ENCODE measurements at places on chromosomes 4 and X.

- DNase-seq: no peak
Measured at GRCh38 chrX:24219320-24219719, 69.8 kb downstream of the ZFX start.

GRCh38 chr4:85587952-85588351 lies 113.0 kb downstream of the ARHGAP24 start:
- no peak for DNase-seq

DNA sequence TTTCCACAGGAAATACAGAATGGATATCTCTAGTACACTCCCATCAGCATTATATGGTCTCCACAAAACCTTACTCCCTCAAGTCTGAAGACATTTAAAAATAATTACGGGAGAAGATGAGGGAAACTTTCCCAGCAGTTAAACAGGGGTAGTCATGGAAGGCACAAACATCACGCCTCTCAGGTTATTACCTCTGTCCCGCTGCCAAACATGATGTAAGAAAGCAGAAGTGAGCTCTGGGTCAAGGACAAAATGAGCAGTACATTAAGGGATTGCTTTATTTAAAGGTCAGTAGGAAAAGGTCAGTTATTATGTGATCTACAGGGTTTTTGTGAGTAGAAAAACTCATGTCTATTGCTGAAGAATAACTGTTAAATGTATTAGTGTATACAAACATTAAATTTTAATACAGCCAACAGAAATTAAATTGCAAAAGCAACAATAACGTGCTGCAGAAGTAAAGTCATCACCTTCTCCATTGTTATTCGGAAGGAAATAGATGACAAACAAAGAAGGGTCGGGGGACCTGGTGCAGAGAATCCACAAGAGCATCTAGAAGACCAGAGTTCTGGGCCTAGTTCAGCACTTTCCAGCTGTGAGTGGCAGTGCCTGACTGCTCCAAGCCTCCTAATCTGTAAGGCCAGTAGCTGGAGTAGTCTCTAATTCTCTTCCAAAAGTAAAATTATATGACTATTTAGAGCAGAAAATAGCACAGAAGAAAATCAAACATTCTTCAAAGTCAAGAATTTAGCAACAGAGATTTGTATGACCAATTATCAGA lies 171.2 kb downstream of the PPP3CA start:
- DNase-seq: no peak

DNA sequence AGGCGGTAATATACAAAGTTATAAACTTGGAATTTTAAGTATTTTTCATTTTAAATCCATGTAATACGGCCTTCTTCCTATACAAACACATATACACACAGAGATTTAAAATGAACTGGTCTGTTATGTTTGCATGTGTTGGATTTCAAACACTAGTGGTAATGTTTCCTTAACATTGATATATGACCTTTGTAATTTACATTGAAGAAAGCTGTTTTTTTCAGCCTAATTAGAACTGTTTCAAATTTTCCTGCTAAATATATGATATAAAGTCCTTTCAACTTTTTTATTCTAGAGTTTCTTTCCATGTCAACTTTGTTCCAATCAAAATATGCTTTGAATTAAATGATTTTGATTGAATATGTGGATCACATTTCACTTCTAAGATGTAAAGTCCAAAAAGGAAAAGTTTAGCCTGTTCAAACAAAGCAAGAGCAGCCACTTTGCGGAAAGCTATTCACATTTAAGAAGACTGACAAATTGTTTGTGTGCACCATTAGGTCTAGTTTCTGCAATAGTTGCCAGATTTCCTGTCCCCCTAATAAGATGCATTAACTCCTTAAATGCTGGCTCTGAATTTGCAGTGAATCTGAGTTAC lies 226.0 kb upstream of the MAB21L2 start:
- no peak for DNase-seq

DNA sequence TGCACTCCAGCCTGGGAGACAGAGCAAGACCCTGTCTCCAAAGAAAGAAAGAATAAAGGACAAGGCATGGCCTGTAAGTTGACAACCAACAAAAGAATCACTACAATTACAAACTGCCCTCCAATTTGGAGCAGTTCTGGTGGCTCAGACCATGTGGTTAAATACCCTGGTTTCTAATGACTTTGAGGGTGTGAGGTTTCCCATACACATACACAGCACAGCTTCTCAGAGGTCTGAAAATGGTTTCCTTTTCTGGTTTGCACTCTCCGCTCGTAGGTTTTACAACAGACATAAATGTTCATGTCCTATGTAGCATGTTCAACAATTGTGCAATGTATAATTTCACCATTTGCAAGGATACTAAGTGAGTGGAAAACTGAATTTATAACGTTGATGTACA lies 34.2 kb upstream of the MXRA5 start:
- no peak for DNase-seq

- DNase-seq: no peak
Measured at GRCh38 chr4:163663454-163664225, 169.2 kb downstream of the TMA16 start.

- DNase-seq: no peak
Measured at GRCh38 chr4:107996949-107997788, 7.5 kb downstream of the HADH start.

DNA sequence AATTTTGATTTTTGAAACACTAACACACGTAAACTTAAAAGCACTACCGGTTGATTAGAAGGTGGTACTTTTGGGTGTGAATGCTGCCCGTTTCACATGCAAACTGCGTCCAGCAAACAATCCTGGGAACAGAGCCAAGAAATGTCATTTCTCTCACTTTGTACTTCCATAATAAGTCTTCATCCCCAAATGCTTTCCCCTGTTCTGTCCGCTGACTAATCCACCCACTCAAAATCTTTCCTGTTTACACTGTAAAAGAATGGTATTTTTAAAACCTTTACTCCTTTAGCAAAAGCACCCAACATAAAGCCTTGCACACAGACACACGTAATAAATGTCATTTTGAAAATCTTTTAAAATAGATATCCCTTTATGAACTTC lies 39.1 kb upstream of the PDLIM5 start:
- DNase-seq: no peak

- no peak for DNase-seq
Measured at GRCh38 chrX:155143959-155144548, 72.2 kb upstream of the VBP1 start.

DNA sequence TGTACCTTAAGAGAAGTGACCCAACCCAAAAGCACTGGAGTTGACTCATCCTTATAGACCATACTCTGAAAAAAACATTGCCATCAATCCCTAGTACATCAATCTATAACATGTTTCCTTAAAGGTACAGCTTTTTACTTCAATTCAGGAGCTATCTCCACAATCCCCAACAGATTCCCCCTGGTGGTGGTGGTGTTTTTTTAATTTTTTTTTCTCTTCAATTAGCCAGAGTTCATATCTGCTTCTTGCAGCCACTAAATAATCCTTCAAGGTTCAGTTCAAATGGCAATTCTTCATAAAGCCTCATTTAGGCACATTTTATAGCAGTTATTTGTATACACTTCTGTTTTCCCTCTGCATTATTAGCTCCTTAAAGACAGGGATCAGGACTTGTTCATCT lies 60.7 kb upstream of the KDR start:
- DNase-seq: no peak

- no peak for DNase-seq
Measured at GRCh38 chr4:134201216-134202161, at the start of gene PABPC4L. Gene PABPC4L (minus strand): TSS chr4:134201789. CDS start chr4:134201019, 770 bp downstream.

- DNase-seq: no peak
Measured at GRCh38 chrX:34918856-34919255, 23.7 kb upstream of the FAM47B start.

DNA sequence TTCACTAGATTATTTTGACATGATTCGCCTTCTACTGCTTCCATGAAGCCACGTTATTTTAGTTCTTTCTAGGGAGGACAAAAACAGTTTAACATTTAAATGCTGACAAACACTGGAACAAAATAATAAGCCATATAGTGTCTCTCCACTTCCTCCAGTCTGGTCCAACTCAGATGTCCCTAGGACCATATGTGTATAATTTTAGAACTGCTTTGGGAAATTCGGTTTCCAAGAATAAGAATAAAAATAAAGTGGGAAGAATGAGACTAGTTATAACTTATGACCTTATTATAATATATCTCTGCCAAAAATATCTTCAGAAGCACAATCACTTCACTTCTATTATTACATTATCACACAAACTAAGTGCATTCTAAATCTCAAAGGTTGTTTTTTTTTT lies 164.4 kb upstream of the POF1B start:
- no peak for DNase-seq

DNA sequence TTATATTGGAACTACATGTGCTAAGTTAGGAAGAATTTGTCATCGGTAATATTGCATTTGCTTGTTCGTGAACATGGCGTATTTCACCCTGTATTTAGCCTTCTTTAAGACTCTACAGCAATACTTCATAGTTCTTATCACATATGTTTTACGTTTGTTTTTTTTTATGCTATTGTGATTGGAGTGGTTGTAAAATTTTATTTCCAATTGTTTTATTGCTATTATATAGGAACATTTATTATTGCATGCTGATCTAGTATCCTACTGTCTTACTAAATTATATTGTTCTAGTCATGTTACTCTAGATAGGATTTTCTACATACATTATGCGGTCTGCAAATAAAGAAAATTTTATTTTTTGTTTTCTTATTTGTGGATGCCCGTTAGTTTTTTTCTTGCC lies 107.4 kb downstream of the KDM6A start:
- DNase-seq: no peak

GRCh38 chrX:50736656-50737055 lies 77.3 kb downstream of the SHROOM4 start:
- DNase-seq: no peak

- no peak for DNase-seq
Measured at GRCh38 chr4:114037988-114038387, 58.5 kb upstream of the ARSJ start.

DNA sequence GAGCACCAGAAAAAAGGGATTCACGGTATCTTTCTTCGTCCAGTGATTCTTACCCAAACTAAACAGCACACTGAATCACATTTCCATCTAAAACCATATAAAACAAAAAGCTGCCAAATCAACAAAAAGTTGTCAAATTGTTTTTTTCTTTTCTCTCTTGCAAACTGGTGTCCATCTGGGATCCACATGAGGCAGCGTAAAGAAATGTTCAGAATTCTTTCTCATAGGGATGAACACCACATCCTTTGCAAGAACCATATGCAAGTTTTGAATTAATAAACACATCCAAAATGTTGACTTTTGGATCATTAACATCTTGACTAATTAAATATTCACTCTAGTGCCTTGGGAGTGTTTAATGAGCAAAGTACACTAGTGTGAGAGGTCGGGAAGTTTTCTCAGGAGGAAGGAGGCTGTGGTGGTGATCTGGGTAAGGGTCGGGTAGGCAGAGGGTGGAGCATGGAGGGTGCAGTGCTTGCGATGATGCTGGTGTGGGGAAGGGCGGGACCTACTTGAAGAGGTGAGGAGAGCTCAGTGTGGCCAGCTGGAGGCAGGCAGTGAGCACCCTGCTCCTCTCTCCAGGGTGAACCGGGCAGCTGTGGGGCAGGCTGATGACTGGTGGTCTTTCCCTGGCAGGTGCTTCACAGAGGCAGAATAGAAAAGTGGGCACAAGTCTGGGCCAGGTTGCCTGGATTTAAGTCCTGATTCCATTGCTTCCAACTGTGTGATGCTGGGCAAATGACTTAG lies 72.8 kb downstream of the NSUN7 start:
- no peak for DNase-seq

- no peak for DNase-seq
Measured at GRCh38 chr4:166146806-166147540, 273.9 kb downstream of the TLL1 start.

DNA sequence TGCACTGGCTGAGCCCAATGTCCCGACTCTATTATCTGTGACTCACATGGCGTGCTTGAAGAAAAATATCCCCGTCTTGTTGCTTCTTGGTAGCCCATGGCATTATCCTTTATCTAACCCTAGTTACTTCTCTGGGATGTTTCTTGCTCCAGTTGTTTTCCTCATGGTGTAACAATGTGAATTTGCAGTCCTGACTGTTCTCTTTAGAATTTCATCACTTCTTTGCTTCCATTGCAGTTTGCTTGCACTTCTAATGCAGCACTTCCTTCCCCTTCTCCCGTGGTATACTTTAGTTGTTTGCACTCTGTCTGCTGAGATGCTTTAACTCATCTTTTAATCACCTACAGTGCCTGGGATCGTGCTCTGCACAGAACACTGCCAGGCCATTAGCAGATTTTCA lies 126.9 kb downstream of the MAML3 start:
- DNase-seq: no peak

GRCh38 chr4:14100349-14100748 lies 472.8 kb upstream of the BOD1L1 start:
- DNase-seq: no peak

DNA sequence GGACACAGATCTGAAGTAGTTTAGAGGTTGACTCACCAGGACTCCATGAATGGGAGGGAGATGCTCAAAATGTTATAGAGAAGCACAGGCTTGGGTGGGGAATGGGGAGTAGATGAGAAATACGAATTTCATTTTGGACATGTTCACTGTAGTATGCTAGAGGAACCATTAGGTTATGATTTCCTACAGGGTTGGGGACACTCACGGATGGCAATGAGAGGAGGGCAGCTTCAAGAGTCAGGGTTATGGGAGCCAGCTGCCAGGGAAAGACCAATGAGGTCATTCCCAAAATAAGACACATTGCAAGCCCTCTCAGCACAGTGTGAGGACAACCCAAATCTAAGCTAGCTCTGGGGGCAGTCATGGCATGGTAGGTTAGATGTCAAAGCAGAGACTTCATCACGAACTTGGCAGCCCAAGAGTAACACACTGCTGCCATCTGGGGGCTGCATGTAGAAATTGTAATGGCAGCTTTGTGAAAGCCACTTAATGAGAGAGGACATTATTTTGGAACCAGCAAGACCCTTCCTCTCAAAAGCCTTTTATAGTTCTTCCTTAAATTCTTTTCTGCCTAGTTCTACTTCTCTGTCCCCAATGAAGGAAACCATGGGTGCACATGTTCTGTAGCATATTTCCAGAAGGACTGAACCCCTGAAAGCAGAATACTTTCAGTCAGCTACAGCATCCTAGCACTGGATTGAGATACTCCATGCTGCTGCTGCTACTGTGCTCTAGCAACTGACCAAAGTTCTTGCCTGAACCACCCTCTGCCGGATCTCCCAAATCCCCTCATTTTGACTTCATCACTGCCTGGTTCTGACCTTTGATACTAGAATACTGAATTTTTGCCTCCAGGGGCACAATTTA lies 16.2 kb upstream of the ZCCHC12 start:
- no peak for DNase-seq

GRCh38 chr4:56360071-56360470 lies 27.2 kb downstream of the AASDH start:
- no peak for DNase-seq

DNA sequence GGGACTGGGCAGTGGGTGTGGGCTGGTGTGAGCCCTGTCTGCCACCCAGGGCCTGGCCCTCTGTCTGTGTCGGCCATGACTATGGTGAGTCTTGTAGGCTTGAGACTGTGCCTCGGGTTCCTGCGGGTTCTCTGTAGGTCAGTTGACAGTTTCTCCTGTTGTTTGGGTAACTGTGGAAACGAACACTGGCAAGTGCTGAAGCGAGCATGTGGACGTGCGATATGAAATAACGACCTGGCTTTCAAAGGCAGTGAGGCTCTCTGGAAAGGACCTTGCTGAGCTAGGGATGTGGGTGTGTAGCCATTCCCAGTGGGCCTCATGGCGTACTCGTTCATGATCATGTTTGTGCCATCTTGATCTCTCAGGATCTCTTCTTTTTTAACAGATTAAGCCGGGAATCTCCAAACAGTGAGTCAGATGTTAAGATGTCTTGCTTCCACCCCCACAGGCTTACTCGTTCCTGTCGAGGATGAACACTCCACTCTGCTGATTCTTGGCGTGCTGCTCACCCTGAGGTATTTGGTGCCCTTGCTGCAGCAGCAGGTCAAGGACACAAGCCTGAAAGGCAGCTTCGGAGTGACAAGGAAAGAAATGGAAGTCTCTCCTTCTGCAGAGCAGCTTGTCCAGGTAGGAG lies 41.3 kb downstream of the HTT start:
- DNase-seq: no peak
